ENCODE measurements at places on chromosomes 13 and 19. TPM values are rescaled to one million over a fixed set of nuclear protein-coding genes. Genes with fewer than 3 reads are reported as not detected.
A peak's percentile ranks its signal among the peaks of the same experiment; 100 is the strongest.

Gene NANOS3
- total RNA-seq, result 0.48 TPM

Gene LYL1
- total RNA-seq, result 2.5 TPM

DNA sequence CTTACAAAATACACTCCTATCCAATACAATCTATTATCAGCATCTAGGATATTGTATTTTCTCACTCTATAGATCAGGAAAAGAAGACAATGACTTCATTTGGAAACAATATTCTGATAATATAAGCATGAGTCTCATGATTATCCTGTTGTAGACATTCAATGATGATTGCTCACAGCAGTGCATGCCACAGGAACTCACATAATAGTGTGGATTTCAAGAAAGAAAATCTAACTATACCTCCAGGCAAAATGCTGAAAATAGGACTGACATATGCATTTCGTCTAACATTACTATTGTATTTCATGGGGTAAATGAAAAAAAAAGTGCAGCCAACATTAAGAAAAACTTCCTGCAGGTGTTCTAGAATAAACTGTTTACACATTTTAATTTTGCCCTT, 122.6 kb downstream of the POSTN start:
- no peak overlapping the region for H3K4me3 ChIP-seq
- H3K27ac ChIP-seq, result no peak overlapping the region
- H3K27me3 ChIP-seq, result no peaks in the 10 kb centered on the region
- no peak for DNase-seq

DNA sequence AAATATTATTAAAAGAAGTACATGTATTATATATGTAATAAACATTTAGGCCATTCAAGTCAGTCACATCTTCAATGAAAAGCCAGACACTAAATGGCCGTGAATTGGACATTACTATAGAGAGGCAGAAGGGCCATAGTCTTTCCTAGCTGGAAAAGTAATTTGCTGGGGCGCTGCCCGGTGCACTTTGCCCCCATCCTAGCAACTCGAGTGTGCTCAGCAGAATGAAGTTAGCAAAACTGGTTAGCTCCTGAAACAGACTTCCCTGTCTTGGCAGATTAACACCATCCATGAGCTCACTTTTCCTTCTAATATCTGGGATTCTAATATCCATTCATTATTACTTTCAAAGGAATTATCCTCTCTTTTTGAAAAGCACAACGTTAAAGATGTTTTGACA, 2.8 kb upstream of the SPRYD7 start:
- DNase-seq, result no peak
- H3K27me3 ChIP-seq, result peaks cover 19% of the 10 kb centered on the region
- no peaks in the 10 kb centered on the region for H3K36me3 ChIP-seq
- H3K4me3 ChIP-seq, result no peak overlapping the region

DNA sequence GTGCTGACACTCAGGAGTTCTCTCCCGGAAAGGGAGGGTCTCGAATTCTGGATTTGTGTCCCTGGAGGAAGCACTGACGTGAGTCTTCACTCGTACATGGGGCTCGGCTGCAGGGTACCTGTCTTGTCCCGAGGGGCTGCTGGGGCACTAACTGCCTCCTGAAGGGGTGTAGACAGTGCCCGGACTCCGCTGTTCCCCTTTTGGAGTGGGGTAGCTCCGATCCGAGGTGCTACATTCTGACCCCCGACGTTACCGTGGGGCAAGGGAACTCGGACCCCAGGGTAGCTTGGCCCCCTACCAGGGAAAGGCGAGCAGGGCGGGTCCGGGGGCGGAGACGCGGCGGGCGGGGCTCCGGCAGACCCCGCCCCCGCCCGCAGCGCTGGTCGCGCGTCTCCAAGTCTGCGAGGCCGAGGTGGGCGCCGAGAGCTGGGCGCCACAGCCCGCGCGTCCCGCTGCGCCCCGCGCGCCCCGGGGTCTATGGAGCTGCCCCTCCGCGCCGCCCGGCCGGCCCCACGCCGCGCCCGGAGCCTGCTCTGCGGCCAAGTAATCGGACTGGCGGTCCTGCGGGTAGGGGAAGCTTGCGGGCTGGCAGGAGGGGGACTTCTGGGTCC, at the start of gene NPAS1:
TSS of gene NPAS1 (plus strand) at position 407 of the 611 bp plus-strand sequence. CDS start 1,211 bp downstream, outside the sequence.
- H3K4me3 ChIP-seq, result no peak within 1 kb of the TSS
- H3K27me3 ChIP-seq, result peaks cover 49% of the 10 kb centered on the region
- no peaks in the 10 kb centered on the region for H3K36me3 ChIP-seq
- no peak within 1 kb of the TSS for H3K27ac ChIP-seq
- H3K4me1 ChIP-seq, result peaks cover 6% of the 10 kb centered on the region

DNA sequence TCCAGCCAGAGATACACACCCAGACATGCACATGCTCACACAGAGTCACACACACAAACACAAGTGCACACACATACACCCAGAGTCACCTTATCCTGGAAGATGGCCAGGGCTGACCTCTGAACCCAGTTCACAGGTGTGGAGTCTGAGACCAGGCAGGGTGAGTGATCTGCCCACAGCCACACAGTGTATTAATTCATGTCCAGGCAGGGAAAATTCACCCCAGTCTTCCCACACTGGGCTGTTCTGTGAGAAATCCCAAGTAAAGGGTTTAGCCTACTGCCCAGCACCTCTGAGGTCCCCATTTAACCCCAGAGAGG, 2.0 kb downstream of the POU2F2 start:
- no peak for DNase-seq
- peak overlapping the region; percentile 51 for H3K27ac ChIP-seq
- H3K36me3 ChIP-seq, result peaks cover 4% of the 10 kb centered on the region
- H3K4me1 ChIP-seq, result peaks cover 55% of the 10 kb centered on the region
- H3K4me3 ChIP-seq, result peak overlapping the region; percentile 33
